Stimulated activated CD8-positive, alpha-beta memory T cell treated with anti-CD3 and anti-CD28 coated beads, Interleukin-2, amount 100 ng/mL, for 48 hours (primary cell): ENCODE measurements at places on chromosomes 3 and 15.

DNA sequence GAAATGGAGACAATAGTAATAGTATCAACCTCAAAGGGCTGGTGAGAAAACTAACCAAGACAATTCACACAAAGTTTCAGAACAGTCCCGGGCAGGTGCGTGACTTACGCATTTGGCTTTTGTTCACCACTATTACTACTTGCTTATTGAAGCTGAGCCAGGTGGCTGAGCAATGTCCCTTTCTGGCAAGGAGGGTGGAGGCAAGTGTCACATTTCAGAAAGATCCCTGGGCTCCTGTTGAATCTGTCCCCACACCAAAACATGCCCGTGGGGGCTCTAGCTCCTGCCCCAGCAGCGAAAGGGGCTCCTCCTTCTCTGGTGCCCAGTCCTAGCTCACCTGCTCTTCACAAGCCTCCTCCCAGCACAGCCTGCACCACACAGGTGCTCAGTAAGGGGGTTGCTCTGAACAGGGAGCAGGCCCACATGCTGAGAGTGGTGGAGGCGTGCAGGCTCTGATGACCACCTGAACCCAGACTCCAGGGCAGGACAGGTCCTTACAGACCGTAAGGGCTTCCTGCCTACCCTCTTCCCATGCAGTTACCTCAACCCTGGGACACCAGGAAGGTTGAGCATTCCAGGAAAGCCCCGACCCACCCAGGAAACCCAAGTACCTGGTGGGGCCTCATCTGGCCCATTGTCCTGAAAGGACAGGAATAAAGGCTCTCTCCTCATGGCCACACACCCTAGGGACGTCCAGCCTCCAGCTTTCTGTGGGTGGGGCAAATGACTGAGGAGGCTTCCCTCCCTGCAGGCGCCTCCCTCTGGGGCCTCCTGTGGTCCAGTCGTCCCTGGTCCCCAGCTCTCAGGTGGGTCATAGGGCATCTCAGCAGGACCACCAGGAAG lies 32.6 kb downstream of the SEMA7A start:
- DNase-seq, result no peak

DNA sequence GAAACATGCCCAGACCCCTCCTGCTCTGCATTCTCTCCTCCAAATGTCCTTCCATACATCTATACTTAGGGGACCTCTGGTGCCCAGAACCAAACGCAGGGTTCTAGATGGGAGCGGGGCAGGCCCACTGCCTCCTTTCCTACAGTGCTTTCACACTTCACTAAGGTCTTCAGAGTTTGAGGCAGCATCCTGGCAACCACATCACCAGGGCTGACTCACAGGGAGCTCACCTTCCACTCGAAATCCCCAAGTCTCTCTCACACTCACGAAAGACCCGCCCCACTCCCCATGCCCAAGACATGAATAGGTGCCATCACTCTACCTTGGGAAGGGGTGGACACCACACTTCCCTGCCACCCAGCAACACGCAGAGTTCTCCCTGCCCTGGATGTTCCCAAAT lies 18.9 kb downstream of the HOMER2 start:
- no peak for DNase-seq

DNA sequence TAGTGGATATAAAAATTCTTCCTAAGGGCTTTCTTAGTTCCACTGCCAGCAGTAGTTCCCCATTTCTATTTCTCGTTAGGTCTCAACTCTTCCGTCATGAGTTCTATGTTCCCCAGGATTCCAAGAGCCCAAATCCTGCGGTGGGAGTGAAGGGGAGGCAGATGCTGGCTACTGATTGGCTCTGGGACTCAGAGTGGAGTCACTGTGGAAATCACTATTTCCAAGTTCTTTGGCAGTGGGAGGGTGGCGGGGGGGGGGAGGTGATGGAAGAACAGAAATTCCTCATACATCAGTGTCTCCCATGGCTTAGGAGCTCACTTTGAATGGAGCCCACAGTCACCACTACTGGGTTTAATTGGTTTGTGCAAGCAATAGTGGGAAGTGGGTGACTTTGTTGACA lies 5.6 kb downstream of the CCR1 start:
- DNase-seq, result no peak

- no peak for DNase-seq
Measured at GRCh38 chr15:90190606-90191343, 10.4 kb upstream of the SEMA4B start.

DNA sequence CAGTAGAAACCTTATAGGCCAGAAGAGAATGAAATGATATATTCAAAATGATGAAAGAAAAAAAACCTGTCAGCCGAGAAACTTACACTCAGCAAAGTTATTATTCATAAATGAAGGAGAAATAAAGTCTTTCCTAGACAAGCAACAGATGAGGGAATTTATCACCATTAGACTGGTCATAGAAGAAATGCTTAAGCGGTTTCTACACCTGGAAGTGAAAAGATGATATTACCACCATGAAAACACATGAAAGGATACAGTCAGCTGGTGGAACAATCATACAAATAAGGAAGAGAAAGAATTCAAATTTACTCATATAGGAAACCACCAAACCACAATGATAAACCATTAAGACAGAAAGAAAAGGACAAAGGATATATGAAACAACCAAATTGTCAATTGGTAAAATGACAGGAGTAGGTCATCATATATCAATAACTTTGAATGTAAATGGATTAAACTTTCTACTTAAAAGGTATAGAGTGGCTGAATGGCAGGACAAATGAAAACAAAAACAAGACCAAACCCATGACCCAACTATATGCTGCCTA lies 29.9 kb upstream of the PRR23C start:
- no peak for DNase-seq
